Cardiac fibroblast (primary cell): ENCODE measurements at places on chromosomes 12 and 14.

- DNase-seq, result peak; percentile 87
These were observed 54.9 kb downstream of the VWF start for GRCh38 chr12:6069437-6070093.

DNA sequence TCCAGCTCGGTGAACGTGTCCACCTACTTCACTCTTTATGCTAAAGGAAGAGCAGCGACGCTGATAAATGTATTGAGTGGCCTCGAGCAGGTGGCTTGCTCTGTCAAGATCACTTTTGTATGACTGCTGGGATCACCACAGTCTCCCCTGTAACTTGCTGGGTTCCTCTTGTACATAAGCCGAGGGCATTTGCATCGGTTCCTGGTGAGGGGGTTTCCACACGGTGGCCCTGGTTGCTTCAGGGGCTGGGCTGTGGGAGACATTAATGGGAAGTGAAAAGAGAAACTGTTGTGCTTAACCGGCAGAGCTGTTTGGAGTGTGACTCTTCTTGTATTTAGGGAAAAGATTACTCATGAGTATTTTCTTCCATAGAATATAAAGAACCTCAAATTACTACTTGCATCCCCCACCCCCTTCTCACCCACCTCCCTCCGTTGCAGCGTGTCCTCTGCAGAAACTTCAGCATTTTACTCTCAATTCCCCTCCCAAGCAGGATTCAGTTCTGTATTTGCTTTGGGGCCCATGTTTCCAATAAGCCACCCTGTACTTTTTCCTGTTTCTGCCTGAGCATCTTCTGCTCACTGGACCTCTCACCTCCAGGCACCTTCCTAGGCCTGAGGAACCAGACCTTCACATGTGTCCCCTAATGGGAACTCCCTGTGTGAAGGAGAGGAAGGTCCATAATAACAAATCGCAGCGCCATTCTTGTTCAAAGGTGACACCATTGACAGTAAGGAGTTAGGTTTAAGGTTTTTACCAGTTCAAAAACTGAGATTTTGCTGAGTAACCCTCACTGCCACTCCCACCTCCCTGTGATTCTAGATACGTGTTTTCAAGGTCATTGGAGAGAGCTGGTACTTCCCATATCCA lies 187.0 kb downstream of the ETV6 start:
- no peak for DNase-seq

- peak; percentile 43 for DNase-seq
These were observed 149.0 kb upstream of the PRMT8 start for GRCh38 chr12:3342051-3342450.

- DNase-seq, result peak; percentile 68
These were observed 33.5 kb upstream of the CERS5 start for GRCh38 chr12:50200552-50201273.

DNA sequence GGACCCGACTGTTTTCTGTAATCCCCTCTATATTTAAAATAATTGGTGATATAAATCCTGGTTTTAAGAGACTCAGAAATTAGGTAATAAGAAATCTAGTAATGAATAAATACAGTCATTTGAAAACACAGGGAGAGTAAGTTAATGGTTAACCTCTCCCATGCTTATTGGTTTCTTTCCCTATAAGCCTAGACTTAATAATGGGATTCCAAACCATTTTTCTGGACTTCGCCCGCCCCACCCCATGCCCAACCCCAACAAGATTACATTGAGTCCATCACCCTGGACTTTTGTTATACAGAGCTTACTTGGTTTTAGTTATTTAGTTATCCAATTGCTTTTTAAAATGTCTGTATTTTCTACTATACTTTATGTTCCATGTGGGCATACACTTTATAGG lies 98.7 kb downstream of the WIF1 start:
- DNase-seq, result no peak

DNA sequence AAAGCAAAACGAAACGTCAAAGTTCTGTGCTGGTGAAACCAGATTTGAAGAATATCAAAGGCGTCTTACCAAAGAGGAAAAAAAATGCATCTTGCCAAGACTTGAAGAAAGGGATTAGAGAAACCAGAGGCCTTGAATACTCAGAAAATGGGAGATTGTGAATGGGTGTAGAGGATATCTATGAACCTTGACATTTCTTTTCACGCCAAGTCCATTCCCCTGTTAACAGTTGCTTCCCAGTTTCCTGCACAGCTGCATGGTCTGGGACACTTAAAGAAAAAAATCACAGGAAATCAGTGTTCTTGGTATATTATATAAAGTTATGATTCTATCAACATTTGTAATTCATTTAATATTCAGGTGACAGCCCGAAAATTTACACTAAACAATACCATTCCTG lies 1.4 kb upstream of the GTF2A1 start:
- DNase-seq, result no peak
